ENCODE measurements at places on chromosomes 16 and 17.
A peak's percentile ranks its signal among the peaks of the same experiment; 100 is the strongest.

GRCh38 chr17:46013502-46014165 is 14.6 kb downstream of the STH start:
- no peak for DNase-seq

DNA sequence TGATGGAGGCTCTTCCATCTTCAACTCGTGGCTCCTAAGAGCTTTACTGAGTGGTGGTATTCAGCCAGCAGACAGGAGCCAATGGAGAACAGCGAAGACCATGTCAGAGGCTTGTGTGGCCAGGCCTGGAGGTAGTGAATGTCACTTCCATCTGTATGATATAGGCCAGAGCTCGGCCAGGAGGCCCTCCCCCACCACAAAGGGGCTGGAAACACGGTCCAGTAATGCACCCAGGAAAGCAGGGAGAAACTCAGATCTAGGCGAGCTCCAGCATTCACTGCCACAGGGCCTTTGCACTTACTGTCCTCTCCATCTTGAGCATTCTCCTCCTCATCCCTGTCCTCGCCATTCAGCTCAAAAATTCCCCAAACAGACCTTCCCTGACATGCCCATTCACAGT is 555.3 kb upstream of the C16orf82 start:
- DNase-seq, result no peak

DNA sequence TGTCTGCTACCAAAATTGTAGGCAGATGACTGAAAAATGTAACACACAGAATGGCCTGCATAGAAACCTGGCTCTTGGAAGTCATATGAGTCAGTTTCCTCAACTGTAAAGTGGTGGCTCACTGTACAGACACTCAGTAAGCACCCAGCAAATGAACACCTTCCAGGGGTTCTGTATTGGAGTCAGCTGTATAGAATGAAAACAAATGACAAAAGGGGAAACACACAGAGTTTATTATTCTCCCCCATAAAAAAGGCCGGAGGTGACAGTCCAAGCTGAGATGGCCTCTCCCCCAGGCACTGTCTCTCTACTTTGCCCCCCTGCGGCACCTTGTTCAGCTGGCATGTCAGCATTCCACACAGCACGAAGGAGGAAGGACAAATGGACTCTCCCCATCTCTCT is 6.2 kb upstream of the MEOX1 start:
- peak; percentile 23 for DNase-seq

DNA sequence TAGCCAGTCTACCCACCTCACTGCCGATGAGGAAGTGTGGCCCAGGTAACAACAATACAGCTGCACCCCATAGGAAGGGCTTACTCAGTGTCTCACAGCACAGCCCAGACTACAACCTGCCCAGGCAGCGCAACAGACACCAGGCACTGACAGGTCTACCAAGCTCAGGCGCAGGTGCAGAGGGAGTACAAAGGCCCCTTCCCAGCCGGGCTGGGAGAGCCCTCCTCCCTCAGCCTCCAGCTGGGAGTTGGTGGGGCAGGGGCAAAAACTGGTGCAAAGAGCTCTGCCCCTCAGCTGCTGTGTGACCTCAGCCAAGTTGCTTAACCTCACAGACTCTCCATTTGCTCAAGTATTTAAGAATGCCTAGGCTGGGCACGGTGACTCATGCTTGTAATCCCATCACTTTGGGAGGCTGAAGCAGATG is 112.6 kb upstream of the LHX1 start:
- DNase-seq, result peak; percentile 40

DNA sequence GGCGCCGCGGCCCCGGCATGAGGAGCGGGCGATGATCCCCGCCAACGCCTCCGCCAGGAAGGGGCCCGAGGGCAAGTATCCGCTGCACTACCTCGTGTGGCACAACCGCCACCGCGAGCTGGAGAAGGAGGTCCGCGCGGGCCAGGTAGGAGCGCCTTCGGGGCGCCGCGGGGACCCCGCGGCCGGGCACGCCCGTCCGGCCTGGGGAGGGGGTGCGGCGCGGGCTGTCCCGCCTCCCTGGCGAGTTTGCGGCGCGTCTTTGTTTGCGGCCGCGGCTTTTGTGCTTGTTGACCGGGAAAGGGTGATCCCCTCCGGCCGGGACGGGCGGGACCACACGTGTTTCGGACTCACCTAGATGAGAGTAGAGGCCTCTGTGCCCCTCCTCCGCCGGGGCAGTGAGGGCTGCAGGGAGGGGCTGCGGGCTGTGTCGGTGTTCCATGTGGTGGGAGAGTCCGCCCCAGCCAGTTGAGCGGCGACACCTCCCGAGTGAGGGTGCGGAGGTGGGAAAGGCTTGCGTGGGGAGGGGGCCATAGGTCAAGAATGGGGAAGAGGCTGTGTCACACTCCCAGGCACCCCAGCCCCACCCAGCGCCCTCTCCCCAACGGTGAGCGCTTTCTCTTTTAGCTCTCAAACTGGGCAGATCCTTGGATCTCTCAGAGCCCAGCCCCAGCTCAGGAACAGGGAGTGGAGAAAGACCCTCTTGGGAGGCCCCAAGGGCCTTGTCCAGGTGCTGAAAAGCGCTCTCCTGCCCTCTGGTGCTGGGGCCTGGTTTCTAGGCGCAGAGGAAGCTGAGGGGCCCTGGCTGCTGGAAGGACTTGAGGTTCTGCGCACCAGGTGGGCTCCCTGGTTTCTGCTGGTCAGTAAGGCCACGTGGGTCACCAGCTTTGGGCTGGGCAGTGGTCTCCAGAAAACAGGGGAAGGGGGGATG is 923 bp downstream of the ANKRD13B start:
- no peak for DNase-seq

- DNase-seq, result no peak
Measured at GRCh38 chr17:27322690-27323508, 29.0 kb downstream of the WSB1 start.

GRCh38 chr16:66144641-66145040 is 221.8 kb upstream of the CDH5 start:
- no peak for DNase-seq

DNA sequence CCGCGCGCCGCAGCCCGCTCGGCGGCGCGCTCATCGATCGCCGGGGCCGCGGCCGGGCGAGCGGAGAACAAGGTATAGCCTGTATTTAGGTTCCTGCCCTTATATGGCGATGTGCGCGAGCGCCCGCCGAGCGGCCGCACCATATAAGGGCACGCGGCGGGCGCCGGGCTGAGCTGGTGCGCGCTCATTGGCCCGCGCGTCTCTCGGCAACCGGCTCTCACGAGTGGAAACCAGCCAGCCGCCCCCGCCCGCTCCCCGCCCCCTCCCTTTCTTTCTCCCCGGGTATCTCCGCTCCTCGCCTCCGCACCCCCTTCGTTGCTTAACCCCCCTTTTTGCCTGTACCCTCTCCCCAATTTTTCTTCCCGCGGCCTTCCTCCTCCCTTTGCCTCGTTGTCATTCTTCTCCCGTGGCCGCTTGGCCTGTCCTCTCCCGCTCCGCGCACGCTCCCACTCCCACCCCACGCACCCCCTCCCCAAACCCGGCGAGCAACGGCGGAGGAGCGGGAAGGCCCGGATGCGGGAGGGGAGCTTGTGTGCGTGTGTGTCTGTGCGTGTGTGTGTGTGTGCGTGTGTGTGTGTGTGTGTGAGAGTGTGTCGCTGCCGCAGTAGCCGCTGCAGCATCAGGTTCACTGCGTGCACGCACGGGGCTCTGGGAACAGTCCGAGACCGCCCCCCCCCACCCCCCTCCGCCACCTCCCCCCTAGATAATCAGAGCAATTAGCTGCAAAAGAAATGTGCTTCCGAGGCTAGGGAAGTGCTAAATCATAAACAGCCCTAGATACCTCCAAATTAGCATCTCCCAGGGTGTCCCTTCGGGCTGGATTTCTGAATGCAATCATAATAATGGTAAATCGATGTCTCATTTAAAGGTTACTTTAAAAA is 13.5 kb upstream of the CBX8 start:
- DNase-seq, result peak; percentile 57

- no peak for DNase-seq
Measured at GRCh38 chr16:5186381-5186903, 88.8 kb upstream of the EEF2KMT start.
